ENCODE measurements at places on chromosomes 7 and 10.

GRCh38 chr7:66257481-66257880, 52.3 kb downstream of the TPST1 start:
- no peak for DNase-seq

GRCh38 chr7:112699725-112700513, 90.3 kb downstream of the TMEM168 start:
- no peak for DNase-seq

DNA sequence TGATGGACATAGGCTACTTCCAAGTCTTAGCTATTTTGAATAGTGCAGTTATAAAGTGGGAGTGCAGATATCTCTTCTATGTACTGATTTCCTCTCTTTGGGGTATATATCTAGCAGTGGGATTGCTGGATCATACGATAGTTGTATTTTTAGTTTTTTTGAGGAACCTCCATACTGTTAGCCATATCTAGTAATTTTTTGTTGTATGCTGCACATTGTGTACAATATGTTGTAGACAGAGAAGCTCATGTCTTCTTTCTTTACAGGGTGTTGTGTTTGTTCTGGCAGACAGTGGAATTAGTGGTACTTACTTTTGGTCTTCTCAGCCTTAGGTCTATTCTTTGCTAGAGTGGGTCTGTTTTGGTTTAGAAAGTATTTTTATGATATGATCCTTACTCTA, 13.7 kb upstream of the DIP2C start:
- DNase-seq: no peak

DNA sequence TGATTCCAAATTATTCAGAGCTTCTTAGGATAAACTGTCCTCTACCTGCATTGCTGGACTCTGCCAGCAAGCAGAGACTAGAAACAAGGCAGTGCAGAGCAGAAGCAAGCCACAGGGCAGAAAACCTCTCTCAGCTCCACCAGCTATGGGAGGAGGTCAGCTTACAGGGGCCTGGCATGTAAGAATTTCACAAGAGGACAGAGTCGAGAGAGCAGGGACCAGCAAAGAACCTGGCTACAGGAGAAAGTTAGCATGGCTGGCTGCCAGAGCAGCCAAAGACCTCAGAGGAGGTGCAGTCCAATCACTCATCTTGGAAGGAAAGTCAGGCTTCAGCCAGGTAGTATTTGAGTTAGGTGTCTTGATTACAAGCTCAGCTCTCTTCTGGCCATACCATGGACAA, 62.9 kb downstream of the ENO4 start:
- no peak for DNase-seq

- no peak for DNase-seq
These were observed 1.4 kb downstream of the ST8SIA6 start for GRCh38 chr10:17453035-17453372.

- DNase-seq: no peak
These were observed 363.6 kb downstream of the ANKRD30A start for GRCh38 chr10:37488792-37489657.

DNA sequence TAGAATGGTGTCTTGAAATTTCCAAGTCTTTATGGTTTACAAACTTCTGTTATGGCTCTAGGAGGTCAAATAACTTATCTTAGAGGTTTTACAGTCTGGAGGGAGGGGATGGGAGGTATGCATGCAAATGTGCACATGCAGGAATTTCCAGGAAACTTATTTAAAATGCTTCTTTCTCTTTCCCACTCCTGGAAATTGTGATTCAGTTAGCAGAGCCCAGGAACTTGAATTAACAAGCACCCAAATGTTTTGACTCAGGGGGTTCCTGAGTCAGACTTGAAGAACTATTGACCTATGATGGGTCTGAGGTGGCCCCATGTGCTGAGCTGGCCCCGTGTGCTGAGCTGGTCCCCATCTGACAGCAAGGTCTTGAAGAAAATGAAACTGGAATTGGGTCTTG, 669.4 kb downstream of the INHBA start:
- no peak for DNase-seq

GRCh38 chr10:43344051-43344450, 27.4 kb upstream of the FXYD4 start:
- DNase-seq: no peak

- DNase-seq: peak; percentile 68
These were observed 692 bp downstream of the CARD11 start for GRCh38 chr7:3042861-3043489.

- DNase-seq: no peak
These were observed 13.1 kb upstream of the GATA3 start for GRCh38 chr10:8041284-8041991.

DNA sequence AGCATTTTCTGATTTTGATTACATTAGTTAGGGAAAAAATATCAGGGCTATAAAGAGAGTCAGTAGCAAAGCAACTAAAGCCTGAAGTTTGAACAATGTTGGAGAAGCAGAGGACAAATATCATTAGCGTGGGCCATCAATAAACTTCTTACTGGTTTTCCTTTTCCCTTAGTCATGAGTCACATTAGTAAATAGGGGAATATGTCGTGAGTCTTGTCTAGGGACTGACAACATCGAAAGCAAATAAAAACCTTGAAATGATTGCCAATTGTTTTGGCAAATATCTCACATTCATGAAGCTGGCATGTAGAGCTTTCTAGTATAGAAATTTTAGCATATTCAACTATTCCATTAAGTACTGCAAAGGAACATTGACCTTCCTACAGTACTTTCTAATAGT, 806.0 kb upstream of the SORCS1 start:
- no peak for DNase-seq

GRCh38 chr7:2204446-2204845, 28.3 kb downstream of the MAD1L1 start:
- no peak for DNase-seq

GRCh38 chr7:121037957-121038716, 49.6 kb downstream of the CPED1 start:
- DNase-seq: no peak

DNA sequence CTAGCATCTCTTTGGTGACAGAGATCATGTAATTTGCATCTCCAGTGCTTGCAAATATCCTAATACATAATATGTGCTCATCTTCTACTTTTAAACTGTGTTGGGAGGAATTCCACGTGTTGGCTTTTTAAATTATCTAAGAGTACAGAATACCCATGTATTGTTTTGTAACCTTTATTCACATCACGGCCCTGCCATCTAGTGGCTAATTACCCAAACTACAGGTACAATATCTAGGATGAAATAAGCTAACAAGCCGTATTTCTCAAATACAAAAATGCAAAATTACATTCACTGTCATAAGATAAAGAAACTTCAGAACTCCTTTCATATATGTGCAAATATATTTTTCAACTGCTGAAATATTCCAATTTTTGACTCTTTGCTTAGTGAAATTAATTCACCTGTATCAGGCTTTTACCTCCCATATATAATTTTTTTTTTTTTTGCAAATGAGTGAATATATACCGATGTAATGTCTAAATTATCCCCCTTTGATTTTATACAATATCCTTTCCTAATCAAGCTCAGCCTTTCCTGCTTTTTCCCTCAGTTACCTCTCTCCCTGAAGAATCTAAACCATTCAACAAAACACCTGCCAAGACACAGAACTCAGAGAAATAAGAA, 30.3 kb upstream of the LSM8 start:
- DNase-seq: no peak

GRCh38 chr10:130002606-130003005, 38.5 kb upstream of the EBF3 start:
- no peak for DNase-seq

DNA sequence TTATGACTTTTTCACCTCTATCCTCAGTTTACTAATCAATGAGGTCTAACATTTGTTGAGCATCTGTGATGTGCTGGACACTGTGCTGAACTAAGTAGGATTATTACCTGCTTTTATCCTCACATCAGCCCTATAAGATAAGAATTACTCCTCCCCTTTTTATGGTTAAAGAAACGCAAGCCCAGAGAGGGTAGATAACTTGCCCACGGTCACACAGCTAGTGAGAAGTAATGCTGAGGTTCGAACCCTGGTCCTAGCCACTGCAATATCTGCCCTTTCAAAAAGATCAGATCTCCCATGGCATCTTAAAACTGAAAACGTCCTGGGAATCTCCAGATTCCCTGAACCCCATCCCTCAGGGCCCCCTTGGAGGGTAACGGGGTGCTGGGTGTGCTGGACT, 118.3 kb downstream of the C10orf105 start:
- DNase-seq: no peak

DNA sequence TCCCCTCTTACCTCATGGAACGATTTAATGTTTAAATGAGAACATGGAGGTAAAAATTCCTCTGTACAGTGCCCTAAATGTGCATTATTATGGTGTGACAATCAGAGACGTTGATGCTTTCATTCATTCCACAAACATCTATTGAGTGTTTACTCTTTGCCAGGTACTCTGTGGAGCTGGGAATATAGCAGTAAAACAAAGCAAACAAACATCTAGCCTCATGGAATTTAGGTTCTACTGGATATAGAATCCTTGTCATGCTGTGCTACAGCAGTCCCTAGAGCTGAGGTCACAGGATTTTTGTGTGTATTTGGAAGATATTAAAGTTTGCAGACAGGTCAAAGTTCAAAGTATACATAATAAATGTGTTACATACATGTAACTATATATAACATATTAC, 140.7 kb downstream of the CUBN start:
- DNase-seq: no peak

DNA sequence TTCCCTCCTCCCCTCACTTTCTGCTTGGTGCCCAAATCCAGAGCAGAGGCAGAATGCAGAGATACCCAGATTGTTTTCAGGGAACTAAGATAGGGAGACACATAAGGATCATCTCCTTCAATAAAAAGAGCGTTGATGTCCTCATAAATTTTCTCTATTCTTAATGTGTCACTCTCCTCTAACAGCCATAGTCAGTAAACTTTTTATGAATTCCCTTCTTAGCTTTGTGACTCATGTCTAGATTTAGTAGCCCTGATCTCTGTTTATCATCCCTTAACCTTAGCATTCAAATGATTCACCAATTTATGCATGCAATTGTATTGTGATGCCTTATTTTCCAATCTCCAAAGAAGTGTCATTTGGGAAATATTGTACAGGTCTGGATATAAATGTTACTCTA, 995.5 kb upstream of the C7orf33 start:
- no peak for DNase-seq

- no peak for DNase-seq
These were observed 569.5 kb downstream of the SORCS3 start for GRCh38 chr10:105210546-105210945.

GRCh38 chr10:31083765-31084184, 52.1 kb upstream of the ZNF438 start:
- DNase-seq: peak; percentile 64

GRCh38 chr10:69438536-69439349, 12.5 kb upstream of the TSPAN15 start:
- DNase-seq: no peak

GRCh38 chr10:51879238-51879637, 179.8 kb upstream of the CSTF2T start:
- DNase-seq: peak; percentile 42

GRCh38 chr7:2624293-2624886, 7.4 kb upstream of the TTYH3 start:
- DNase-seq: no peak

GRCh38 chr7:157233677-157234076, 95.0 kb downstream of the UBE3C start:
- no peak for DNase-seq

DNA sequence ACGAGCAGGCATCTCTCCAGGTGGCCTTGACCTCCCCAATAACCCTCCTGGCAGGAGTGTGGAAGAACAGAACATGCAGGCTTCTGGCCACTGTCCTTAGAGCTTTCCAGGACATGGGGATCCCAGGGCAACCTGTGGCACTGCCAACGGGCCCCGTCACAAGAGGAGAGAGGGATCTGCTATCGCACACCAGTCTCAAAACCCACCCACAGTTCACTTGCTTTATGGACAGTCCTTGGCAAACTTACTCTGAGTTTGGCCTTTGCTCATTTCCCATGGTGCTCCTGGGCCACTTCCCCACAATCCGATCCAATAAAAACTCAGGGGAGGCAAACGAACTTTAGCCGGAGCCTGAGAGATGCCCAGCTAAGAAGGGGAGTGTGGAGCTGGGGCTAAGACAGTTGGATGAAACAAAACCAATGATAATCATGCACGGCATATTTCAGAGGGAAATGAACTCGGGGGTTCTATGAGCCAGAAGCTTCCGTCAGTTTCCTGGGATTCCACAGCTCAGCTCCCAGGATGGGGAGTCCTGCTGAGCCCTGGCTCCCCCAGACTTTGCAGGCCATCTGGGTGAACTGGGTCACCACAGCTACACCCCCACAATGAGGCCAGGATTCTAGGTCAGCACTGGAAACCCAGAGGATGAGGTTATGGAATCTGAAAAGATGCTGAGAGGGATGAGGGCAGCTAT, 158.4 kb downstream of the NEURL1 start:
- DNase-seq: no peak

- no peak for DNase-seq
These were observed 5.5 kb downstream of the PRKAR2B start for GRCh38 chr7:107049971-107050532.

GRCh38 chr10:3045471-3046209, 21.7 kb upstream of the PFKP start:
- DNase-seq: no peak

DNA sequence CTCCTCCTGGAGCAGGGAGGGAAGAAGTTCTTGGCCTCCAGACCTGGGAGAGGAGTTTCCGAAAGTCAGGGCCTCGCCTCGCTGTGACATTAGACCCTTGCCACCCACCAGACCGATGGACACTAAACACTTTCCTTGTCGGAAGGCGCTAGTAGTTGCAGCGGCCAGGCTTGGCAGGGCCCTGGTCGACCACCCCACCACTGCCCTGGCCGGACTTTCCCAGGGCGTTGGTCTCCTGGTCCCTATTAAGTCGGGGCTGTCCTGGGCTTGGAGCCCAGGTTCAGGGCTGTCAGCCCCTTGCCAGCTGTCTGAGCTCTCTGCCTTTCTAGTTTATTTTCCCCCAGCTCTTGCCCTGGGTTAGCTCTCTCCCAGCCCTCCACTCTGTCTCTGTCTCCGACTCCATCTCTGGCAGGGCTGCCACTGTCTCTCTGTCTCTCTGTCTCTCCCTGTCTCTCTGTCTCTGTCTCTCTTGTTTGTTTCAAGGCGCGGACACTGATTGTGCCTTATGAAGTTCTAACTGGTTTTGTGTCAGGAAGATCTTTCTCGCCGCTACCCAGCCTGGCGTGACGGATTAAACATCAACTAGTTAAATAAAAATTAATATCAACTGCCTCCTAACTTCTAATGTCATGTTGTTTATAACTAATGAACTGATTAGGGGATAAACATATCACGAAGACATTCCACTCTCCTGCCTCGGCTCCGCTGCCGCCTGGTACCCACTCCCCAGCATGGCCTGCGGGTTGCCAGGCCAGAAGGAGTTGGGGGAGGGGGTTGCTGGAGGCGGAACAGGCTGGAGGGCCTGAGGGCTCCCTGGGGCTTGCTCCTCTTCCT, 13.8 kb upstream of the PAX2 start:
- DNase-seq: no peak

- DNase-seq: no peak
These were observed 5.7 kb upstream of the GOT1 start for GRCh38 chr10:99435986-99436638.

GRCh38 chr10:70360215-70360614, 22.2 kb downstream of the LRRC20 start:
- DNase-seq: no peak
